ENCODE measurements at places on chromosomes 16 and 17. TPM values are rescaled to one million over a fixed set of nuclear protein-coding genes. Genes with fewer than 3 reads are reported as not detected.
A peak's percentile ranks its signal among the peaks of the same experiment; 100 is the strongest.

GRCh38 chr16:85638695-85639409, 25.7 kb downstream of the GSE1 start:
- H3K4me3 ChIP-seq: no peak overlapping the region
- peaks cover 5% of the 10 kb centered on the region for H3K4me1 ChIP-seq
- H3K27me3 ChIP-seq: no peaks in the 10 kb centered on the region
- no peak overlapping the region for H3K27ac ChIP-seq

The ABCA9 gene
- 0.52 TPM for polyA plus RNA-seq

GRCh38 chr17:40139566-40140058, 725 bp upstream of the CASC3 start:
- peaks cover 4% of the 10 kb centered on the region for H3K4me1 ChIP-seq
- peak overlapping the region; percentile 94 for H3K27ac ChIP-seq
- H3K4me3 ChIP-seq: peak overlapping the region; percentile 65
- no peaks in the 10 kb centered on the region for H3K27me3 ChIP-seq
- DNase-seq: no peak

The CDYL2 gene
- 2.7 TPM for polyA plus RNA-seq

- no peak overlapping the region for H3K27ac ChIP-seq
- H3K36me3 ChIP-seq: no peaks in the 10 kb centered on the region
- H3K27me3 ChIP-seq: no peaks in the 10 kb centered on the region
- H3K4me1 ChIP-seq: no peaks in the 10 kb centered on the region
Measured at GRCh38 chr17:44996304-44996703, 28.2 kb upstream of the C1QL1 start.

GRCh38 chr16:54193665-54194333, 92.8 kb downstream of the IRX3 start:
- peak; percentile 59 for DNase-seq
- H3K4me1 ChIP-seq: no peaks in the 10 kb centered on the region
- H3K27me3 ChIP-seq: no peaks in the 10 kb centered on the region
- no peak overlapping the region for H3K27ac ChIP-seq

DNA sequence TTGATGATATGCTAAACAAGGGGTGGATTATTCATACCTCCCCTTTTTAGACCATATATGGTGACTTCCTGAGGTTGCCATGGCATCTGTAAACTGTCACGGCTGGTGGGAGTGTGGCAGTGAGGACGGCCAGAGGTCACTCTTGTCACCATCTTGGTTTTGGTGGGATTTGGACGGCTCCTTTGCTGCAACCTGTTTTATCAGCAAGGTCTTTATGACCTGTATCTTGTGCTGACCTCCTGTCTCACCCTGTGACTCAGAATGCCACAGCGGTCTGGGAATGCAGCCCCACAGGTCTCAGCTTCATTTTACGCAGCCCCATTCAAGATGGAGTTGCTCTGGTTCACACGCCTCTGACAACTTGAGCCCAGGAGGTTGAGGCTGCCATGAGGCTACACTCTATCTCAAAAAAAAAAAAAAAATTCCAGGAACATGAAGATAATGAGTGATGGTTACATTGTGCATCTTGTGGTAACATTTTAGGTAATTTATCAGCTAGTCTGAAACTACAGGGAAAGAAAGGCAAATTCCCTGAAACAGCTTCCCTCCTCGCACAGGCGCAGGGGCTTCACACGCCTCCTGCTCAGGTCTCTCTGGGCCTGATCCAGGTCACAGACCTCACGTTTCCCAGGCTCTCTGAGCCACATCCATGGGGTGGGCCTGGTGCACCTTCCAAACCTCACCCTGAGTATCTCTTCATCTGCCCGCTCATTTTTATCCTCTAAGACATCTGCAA, 15.3 kb upstream of the UBE2I start:
- no peak overlapping the region for H3K27ac ChIP-seq
- DNase-seq: no peak
- H3K36me3 ChIP-seq: no peaks in the 10 kb centered on the region

DNA sequence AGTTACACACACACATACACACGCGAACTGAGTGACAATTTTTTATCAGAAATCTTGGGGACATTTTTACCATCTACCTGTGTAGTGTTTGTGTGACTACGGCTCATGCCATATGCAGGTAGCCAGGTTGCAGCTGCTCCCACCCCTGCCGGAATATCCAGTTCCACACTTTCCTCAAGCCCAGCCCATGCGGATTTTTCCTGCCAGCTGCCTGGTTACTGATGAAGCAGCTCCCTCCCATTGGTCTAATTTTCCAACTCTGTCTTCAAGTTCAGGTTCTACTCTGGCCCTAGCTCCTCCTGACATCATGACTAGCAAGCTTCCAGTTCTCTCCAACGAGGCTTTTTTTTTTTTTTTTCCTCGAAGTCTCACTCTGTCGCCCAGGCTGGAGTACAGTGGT, 4.8 kb downstream of the GSG1L2 start:
- no peaks in the 10 kb centered on the region for H3K36me3 ChIP-seq
- no peaks in the 10 kb centered on the region for H3K27me3 ChIP-seq
- no peak overlapping the region for H3K4me3 ChIP-seq

- no peaks in the 10 kb centered on the region for H3K36me3 ChIP-seq
- H3K27ac ChIP-seq: no peak overlapping the region
- H3K27me3 ChIP-seq: no peaks in the 10 kb centered on the region
- H3K4me3 ChIP-seq: no peak overlapping the region
- DNase-seq: no peak
- no peaks in the 10 kb centered on the region for H3K4me1 ChIP-seq
Measured at GRCh38 chr17:59534583-59534982, 30.8 kb upstream of the DHX40 start.

The PROCA1 gene
- 2.3 TPM for polyA plus RNA-seq

The PIRT gene
- polyA plus RNA-seq: not detected

The SEZ6 gene
- polyA plus RNA-seq: 1.1 TPM

DNA sequence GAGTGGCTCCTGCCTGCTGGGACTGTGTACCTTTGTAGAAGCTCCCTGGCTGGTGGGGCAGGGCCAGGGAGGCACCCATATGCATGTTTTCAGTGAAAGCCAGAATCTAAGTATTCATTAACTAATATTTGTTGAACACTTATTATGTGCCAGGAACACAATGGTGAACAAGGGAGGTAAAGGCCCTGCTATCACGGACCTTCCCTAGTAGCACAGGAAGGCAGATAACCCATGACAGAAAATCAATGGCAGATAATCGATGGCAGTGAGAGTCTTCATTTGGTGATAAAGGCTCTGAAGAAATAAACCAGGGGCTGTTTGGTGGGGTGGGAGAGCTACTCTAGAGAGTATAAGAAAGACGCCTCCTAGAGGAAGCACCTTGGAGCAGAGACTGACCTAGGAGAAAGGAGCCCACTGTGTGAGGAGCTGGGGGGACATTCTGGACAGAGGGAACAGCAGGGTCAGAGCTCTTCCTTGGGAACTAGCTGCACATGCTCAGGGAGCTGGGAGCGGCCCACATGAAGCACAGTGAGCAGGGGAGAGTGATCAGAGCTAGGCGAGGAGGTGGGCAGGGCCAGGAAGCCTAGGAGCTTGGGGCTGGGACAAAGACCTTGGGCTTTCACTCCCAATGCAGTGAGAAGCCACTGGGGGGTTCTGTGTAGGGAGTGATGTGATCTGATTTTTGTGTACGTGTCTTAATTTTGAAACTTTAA, 78.5 kb downstream of the SPECC1 start:
- no peaks in the 10 kb centered on the region for H3K27me3 ChIP-seq
- no peak for DNase-seq
- no peaks in the 10 kb centered on the region for H3K36me3 ChIP-seq
- H3K27ac ChIP-seq: no peak overlapping the region
- no peaks in the 10 kb centered on the region for H3K4me1 ChIP-seq
- H3K4me3 ChIP-seq: no peak overlapping the region

GRCh38 chr17:50363217-50364060, 9.5 kb downstream of the MRPL27 start:
- peaks cover 82% of the 10 kb centered on the region for H3K36me3 ChIP-seq
- no peak overlapping the region for H3K27ac ChIP-seq
- H3K4me1 ChIP-seq: no peaks in the 10 kb centered on the region
- H3K4me3 ChIP-seq: no peak overlapping the region

DNA sequence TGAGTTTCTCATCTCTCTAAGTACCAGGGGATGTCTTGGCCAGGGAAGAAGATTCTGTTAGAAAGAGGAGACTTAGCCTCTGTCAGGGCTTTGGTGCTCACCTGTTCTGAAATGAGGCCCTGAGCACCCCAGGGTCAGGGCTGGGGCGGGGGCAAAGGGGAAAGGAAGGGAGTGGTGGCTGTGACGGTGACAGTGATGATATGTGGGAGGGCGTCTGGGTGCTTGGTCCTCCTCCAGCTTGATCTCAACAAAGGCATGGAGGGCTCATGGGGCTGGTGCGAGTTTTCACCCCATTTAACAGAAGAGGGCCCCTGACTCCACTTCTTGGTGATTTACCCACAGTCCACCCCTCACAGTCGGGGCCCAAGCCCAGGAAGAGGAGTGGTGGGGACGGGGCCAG, 15.1 kb downstream of the SOX8 start:
- no peaks in the 10 kb centered on the region for H3K4me1 ChIP-seq
- H3K4me3 ChIP-seq: no peak overlapping the region
- H3K27me3 ChIP-seq: peaks cover 17% of the 10 kb centered on the region
- DNase-seq: no peak
- H3K27ac ChIP-seq: no peak overlapping the region

The KCNH6 gene
- polyA plus RNA-seq: 0.45 TPM

- H3K36me3 ChIP-seq: no peaks in the 10 kb centered on the region
- H3K27ac ChIP-seq: peak overlapping the region; percentile 89
- peaks cover 10% of the 10 kb centered on the region for H3K4me1 ChIP-seq
- peaks cover 6% of the 10 kb centered on the region for H3K27me3 ChIP-seq
- no peak overlapping the region for H3K4me3 ChIP-seq
Measured at GRCh38 chr17:76529224-76530094, 8.1 kb downstream of the CYGB start.

- no peak for DNase-seq
- H3K36me3 ChIP-seq: no peaks in the 10 kb centered on the region
- H3K4me3 ChIP-seq: no peak overlapping the region
- no peaks in the 10 kb centered on the region for H3K4me1 ChIP-seq
- H3K27ac ChIP-seq: no peak overlapping the region
- H3K27me3 ChIP-seq: no peaks in the 10 kb centered on the region
Measured at GRCh38 chr16:87015021-87015420, 302.2 kb downstream of the C16orf95 start.

DNA sequence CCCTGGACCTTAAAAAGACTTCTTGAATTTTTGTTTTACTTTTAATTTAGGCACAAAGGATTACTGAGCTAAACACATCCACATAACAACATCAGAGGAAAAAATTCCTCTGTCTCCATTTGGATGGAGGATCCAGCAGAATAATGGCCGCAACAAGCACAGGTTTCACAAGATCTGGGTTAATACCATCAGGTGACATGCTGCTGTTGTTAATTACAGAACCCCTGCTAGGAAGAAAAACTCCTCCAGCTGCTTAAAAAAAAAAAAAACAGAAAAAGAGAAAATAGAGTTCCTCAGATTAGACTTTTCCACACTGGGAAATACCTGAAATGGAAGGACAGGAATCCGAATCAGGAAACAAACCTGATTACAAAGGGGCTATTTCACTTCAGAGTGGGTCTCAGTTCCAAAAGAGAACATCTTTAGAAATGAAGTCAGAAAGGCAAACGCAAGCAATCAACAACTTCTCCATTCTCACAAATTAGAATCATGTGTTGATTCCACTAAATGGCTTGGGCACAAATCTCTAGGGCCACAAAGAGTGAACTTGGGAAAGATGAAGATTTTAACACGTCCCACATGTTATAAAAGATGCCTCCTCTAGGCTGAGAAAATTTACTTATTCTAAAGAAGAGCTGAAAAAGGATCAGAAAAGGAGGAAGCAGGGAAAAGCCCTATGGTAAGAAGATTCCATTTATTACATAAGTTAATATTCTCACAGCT, 44.0 kb downstream of the SPOP start:
- peaks cover 7% of the 10 kb centered on the region for H3K4me1 ChIP-seq
- DNase-seq: peak; percentile 4
- no peaks in the 10 kb centered on the region for H3K36me3 ChIP-seq
- H3K4me3 ChIP-seq: no peak overlapping the region
- no peak overlapping the region for H3K27ac ChIP-seq

DNA sequence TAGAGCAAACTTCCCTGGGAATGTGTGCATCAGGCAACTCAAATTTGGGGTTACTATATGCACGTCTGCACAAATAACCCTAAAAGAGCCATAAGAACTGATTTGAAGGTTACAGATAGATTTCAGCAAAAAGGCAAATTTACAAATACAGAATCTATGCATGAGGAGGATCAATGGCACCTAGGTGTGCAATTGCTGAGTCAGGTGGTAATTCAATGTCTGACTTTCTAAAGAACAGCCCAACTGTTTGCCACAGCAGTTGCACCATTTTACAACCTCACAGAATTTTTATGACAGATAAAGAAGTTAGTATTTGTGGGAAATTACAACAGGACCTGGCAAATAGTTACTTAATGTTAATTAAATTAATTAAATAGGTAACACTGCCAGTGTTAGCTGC, 405.5 kb downstream of the TMEM114 start:
- H3K36me3 ChIP-seq: no peaks in the 10 kb centered on the region
- no peak overlapping the region for H3K27ac ChIP-seq
- no peak overlapping the region for H3K4me3 ChIP-seq
- no peaks in the 10 kb centered on the region for H3K4me1 ChIP-seq

GRCh38 chr16:82638095-82638798, 11.5 kb downstream of the CDH13 start:
- DNase-seq: no peak
- no peaks in the 10 kb centered on the region for H3K4me1 ChIP-seq
- H3K4me3 ChIP-seq: no peak overlapping the region
- no peaks in the 10 kb centered on the region for H3K36me3 ChIP-seq
- no peaks in the 10 kb centered on the region for H3K27me3 ChIP-seq

The MRM3 gene
- polyA plus RNA-seq: 14.3 TPM

DNA sequence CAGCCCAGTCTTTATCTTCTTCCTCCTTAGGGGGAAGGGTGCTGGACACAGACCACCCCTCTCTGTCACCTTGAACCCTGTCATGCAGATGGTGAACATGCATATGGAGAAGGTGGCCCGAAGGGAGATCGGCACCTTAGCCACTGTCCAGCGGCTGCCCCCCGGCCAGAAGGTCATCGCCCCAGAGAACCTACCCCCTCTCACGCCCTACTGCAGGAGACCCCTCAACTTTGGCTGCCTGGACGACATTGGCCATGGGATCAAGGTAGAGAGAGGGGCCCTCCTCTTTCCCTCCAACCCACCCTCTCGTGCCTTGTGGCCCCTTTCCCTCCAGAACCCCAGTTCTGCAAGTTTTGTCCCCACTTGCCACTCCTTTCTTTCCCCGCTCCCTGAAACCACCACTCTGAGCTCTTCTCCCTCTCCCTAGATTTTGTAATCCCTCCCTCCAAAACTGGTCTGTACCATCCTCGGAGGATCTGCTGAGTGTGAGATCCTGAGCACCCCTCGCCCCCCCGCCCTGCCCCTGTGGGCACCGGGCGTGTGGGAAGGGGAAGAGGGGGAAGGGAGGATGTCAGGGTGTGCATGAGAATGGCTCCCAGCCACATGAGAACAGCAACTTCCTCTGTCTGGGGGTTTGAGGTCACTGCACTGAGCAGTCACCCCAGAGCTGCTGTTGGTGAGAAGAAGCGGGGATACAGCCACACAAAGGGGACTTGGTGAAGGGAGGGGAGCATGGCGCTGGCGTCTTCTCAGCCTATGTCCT, 7.3 kb downstream of the ABI3 start:
- no peak overlapping the region for H3K4me3 ChIP-seq
- DNase-seq: peak; percentile 66
- H3K27ac ChIP-seq: peak overlapping the region; percentile 69
- H3K27me3 ChIP-seq: no peaks in the 10 kb centered on the region

The TTLL6 gene
- polyA plus RNA-seq: 2.7 TPM

GRCh38 chr17:19321481-19322128, 40.9 kb downstream of the B9D1 start:
- H3K36me3 ChIP-seq: peaks cover 38% of the 10 kb centered on the region
- no peaks in the 10 kb centered on the region for H3K27me3 ChIP-seq
- peaks cover 15% of the 10 kb centered on the region for H3K4me1 ChIP-seq
- H3K4me3 ChIP-seq: no peak overlapping the region

All from small intestine (tissue), 16 donors.